NCI-H1436 treated with DMSO at 0.1 percent for 48 hours (cell line): ENCODE measurements at places on chromosomes 6 and 20.

GRCh38 chr6:39961178-39961577 is 26.9 kb upstream of the MOCS1 start:
- no peak for DNase-seq

- no peak for DNase-seq
These were observed 38.9 kb downstream of the ESF1 start for GRCh38 chr20:13745784-13746183.

- no peak for DNase-seq
These were observed 39.4 kb downstream of the NOL7 start for GRCh38 chr6:13654496-13654895.

DNA sequence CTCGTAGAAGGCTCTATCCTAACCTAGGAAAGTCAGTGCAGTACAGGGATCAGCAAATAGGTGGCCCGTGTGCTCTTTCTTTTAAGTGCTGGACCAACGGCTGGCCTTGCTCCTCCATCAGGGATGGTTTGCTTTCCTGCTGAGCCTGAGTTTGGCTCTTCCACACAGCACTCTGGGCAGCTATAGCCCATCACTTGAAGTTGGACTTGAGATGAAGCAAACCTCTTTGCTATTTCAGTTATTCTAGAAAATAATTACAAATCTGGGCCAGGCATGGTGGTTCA is 66.9 kb upstream of the KCNK16 start:
- no peak for DNase-seq

GRCh38 chr20:46642265-46642968 is 8.8 kb downstream of the SLC13A3 start:
- no peak for DNase-seq

DNA sequence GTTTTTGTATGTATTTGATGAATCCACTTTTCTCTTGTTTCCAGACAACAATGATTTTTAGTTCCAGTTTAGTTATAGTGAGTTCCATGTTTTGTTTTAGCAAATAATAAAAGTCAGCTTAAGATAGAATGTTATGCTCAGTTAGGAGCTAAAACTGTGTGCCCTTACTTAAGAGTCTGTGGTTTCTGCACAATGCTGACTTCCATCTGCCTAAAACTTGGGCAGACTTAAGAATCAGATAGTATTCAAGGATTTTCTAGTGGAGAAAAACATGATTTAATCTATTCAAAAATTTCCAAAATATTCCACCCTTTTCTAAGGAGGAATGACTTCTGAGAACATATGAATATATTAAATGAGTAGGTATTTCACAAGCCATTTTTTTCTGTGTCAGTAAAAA is 32.8 kb downstream of the LAMA4 start:
- DNase-seq, result no peak
